ENCODE measurements at places on chromosomes 5 and 9.

- no peak for DNase-seq
Measured at GRCh38 chr5:167582886-167583285, 708.6 kb upstream of the WWC1 start.

GRCh38 chr5:16842896-16843295 is 93.2 kb downstream of the MYO10 start:
- DNase-seq, result no peak

DNA sequence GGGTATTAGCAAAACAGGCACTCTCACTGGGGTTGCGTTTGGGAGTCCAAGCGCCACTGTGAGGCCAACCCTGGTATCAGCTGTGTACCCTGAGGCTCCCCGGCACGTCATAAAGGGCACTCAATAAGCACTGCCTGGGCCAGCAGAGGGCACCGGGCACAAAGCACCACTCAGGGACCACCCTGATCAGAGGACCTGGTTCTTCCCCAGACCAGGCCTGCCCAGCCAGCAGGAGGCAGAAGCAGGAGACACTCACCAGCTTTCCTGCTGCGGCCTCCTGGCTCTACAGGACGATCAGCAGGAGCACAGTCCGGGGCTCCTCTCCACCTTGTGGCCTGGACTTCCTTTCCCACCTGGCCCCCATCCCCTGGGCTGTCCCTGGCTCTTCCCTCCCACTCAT is 12.6 kb downstream of the MGAT1 start:
- DNase-seq, result no peak

- no peak for DNase-seq
Measured at GRCh38 chr5:42595597-42595996, 161.0 kb upstream of the CCDC152 start.

DNA sequence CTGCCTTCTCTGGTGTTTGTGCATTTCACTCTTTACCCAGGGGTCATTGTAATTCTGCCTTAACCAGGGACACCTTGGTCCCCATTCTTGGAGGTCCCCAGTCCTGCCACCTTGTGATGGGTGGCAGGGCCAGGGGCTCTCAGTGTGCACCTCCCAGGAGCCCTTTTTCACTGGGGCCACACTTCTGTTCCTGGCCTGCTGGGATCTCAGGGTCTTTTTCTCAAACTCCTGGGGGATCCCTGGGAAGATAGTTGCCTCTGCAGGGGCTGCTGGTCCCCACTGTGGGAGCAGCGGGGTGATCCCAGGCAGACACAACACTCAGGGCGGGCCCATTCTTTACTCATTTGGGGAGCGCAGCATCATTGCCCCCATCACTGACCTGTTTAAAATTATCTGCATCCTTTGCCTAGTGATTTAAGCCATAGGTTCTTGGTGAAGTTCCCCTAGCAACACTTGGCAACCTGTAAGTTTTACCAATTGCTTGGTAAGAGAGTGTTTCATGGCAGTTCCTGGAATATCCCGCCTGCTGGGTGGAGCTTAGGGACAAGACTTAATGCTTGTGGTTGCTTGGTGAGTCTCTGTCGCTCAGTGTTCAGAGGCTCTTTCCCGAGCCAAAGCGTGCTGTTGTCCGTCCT is 15.7 kb downstream of the PHF2 start:
- no peak for DNase-seq

DNA sequence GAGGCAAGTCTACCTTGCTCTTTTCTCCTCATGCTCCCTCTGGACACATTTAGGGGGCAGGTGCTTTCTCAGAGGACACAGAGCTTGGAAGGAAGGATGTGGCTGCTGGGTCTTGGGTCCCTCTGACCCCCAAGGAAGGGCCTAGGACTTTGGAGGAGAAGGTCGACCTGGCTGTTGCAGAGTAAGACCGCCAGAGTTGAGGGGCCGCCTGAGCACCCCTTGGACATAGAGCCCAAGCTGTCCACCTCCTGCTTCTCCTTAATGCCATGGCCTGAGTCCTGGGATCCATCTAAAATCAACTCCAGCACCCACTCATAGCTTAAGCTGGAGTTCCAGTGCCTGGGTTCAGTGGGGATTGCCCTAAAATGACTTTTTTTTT is 20.6 kb downstream of the LAMC3 start:
- no peak for DNase-seq

DNA sequence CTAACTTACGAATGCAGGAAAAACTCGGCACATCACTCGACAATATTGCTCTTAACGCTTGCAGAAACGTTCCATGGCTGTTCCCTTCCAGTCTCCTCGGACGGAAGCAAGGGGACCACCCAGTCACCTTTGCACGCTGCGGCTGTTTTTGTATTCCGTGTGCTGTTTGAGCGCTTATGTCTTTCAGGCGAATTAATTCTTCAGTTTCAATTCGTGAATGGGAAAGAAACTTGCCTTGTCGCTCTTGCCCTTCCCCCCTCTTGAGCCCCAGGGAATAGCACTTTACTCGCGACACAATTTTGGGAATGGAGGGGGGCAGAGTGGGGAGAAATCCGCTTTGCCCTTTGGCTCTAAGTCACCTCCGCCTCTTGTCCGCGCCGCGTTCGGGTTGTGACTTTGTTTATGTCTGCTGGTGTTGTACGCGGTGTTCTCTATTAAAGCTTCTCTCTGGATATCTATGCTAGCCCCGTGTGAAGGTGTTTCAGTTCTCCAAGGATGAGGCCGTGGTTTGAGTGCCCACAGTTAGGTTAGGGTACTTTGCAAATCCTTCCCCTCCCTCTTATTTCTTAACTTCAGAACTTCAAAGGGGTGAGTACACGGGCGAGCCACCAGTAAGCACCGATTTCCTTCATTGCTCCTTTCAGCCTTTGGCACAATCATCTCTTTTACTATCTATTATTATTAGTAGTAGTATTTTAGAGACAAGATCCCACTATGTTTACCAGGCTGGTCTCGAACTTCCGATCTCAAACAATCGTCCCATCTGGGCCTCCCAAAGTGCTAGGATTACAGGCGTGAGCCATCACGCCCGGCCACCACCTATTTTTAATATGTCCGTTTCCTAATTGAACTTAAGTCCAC is 2.7 kb downstream of the FOXB2 start:
- no peak for DNase-seq

- DNase-seq, result no peak
Measured at GRCh38 chr5:139146809-139147482, 51.2 kb downstream of the SIL1 start.

DNA sequence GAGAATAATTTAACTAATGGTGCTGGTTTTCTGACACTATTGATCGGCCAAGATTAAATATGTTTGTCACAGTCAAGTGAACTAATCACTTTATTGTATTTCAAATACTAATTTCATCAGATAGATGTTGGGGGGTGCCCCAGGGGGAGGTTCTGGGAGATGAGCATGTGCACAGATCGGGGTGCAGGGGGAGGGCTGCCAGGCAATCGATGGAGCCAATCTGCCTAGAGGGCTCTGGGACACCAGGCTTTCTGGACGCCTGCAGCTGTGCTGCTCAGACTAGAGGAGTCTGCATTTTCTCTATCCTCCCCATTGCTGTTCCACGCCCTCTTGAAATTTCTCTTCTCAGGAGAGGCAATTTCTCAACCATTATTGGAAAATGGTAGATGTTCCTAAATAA is 100.0 kb upstream of the ALDH1B1 start:
- no peak for DNase-seq

- DNase-seq, result no peak
Measured at GRCh38 chr5:112384523-112384922, 34.6 kb downstream of the EPB41L4A start.

- peak; percentile 21 for DNase-seq
Measured at GRCh38 chr5:43121913-43122484, 1.3 kb downstream of the ZNF131 start.

DNA sequence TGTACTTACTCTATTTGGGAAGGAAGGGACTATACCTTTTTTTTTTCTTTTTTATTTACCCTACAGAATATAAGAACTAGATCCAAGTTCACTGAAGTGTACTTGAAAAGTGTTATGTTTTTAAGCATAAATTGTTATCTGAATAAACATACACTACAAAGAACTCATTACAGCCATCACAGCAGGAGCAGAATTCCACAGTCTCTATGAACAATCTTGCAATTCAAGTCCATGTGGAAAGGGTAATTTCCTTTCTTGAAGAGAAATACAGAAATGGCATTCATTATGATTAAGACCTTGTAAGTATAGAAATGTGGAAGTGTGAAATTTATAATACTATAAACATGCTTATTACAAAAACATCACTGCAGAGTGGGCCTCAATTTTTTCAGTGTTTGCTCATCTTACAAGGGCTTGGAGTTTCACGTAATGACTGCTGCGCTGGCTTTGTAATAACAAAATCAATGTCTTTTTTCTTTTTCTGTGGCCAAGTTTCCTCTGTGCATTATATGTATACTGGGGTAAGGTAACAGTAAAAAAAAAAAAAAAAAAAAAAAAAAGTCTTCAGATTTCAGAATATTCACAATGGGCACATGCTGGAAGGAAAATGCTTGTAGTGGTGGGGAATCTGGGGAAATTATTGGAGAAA is 77.0 kb upstream of the GNA14 start:
- no peak for DNase-seq

DNA sequence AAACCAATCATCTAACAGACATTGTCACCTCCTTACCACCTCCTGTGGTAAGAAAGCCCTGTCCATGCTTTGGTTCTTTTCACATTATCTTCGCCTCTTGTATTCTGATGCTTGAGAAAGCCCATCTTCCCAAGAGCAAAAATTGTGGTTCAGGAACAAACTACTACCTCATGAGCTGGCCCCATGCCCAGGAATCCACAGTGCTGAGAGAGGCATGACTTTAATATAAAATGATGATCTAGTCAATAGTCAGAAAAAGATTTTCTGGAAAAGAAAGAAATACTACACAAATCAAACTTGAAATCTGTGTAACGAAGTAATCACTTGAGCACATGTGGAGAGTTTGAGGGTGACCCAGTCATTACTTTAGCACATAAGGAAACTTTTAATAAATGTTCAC is 94.7 kb downstream of the FGF10 start:
- no peak for DNase-seq

GRCh38 chr5:114789773-114790402 is 379.8 kb downstream of the TRIM36 start:
- DNase-seq, result no peak

DNA sequence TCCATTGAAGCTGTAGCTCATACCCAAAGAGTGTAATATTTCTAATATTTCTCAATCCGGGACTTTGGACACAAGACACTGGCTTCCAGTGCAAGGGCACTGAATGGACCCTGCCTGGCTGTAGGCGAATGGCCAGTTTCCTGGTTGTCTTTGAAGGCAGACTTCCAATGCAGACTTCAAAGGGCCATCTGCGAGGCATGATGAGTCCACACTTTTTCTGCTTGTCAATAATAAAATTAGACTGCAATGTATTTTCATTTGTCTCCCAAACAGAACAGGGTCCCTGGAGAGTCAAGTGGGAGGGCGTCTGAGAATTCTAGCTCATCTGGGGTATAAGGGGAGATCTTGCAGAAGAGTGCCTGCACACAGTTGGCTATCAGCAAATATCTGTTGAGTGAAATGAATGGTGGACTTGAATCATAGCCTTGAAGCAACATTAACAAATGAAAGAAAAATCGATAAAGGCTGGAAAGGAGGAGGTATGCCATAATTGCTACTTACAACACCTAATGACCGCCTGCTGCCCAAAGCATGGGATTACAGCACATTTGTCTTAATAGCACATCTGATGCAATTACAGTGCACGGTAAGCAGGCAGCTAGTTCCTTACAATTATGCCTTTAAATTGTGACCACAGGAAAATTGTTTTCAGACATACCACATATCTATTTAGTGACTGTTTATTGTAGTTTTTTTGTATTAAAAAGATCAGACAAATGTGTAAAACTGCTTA is 137.5 kb downstream of the ARHGEF28 start:
- DNase-seq, result no peak

GRCh38 chr5:151020304-151021110 is at the start of gene GPX3:
GPX3 (plus strand) TSS chr5:151020591; CDS start chr5:151020655, 64 bp downstream.
- no peak for DNase-seq

GRCh38 chr5:82673057-82673809 is 395.1 kb upstream of the RPS23 start:
- no peak for DNase-seq

DNA sequence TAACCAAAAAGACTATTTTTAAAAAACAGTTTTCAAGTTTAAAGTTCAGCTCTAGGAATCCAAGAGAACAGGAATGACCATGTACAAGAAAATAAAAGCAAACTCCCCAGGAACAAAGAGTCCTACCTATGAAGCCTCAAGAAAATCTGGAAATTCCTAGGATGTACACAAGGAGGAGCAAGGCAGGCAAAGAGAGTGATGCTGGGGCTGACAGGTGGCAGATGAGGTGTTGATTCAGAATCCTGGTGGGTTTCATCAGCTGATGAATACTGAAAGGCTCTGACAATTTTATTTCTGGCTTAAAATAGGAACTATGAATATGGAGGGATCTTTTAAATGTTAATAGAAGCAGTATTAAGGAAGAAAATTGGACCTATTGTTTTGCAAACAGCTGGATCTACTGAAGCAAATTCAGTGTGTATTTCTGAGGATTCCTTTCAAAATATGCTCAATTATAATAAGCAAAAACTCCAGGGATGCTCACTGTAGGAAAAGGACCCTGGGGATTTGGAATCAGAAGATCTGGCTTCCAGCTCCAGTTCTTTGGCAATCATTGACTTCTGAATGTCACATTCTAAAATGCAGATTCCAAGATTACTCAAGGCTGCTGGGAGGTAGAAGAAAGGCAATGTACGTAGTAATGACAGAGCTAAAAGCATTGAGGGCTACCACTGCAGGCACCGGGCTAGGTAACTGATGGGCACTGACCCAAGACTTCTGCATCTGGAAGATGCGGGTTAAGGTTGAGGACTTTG is 28.0 kb upstream of the SH3RF2 start:
- DNase-seq, result no peak

- no peak for DNase-seq
Measured at GRCh38 chr9:4066120-4066519, 233.7 kb downstream of the GLIS3 start.

GRCh38 chr9:75184471-75184870 is 96.2 kb downstream of the OSTF1 start:
- no peak for DNase-seq

- no peak for DNase-seq
Measured at GRCh38 chr9:92407818-92408217, 3.4 kb upstream of the OGN start.

- DNase-seq, result peak; percentile 97
Measured at GRCh38 chr9:122445155-122445749, 32.5 kb downstream of the OR1J1 start.

GRCh38 chr5:40780199-40780598 is 18.0 kb downstream of the PRKAA1 start:
- no peak for DNase-seq

DNA sequence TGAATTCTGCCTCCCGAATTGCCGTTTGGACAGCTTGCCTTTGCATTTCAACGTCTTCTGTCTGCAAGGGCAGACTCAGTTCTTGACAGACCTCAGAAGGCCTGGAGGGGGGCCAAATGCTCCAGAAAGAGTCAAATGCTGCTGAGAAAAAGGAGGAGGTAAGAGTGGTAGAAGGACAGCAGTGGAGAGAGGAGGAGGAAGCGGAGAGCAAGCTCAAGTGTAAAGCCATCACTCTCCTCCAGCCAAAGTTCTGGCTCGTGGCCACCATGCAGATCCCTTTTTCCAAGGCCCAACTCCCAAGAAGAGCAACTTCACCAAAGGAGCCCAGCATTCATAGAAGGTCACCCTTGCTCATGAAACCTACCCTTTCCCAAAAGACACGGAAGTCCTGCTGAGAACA is 36.9 kb upstream of the SMIM23 start:
- no peak for DNase-seq

GRCh38 chr9:133351908-133352634 is 4.1 kb downstream of the RPL7A start:
- DNase-seq, result no peak
